Left renal cortex interstitium (tissue), 4 donors: ENCODE measurements at places on chromosomes 13 and 19. TPM values are rescaled to one million over a fixed set of nuclear protein-coding genes. Genes with fewer than 3 reads are reported as not detected.

The SRRM5 gene
- 2.1 TPM for polyA plus RNA-seq

DNA sequence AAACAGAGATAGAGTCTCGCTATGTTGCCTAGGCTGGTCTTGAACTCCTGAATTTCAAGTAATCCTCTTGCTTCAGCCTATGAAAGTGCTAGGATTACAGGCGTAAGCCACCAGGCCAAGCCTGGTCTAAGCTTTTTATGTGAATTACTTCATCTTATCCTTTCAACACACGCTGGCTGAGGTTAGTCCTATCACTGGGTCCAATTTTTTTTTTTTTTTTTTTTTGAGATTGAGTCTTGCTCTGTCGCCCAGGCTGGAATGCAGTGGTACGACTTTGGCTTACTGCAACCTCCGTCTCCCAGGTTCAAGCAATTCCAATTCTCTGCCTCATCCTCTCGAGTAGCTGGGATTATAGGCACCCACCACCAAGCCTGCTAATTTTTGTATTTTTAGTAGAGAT, 10.4 kb downstream of the MYO1F start:
- DNase-seq: no peak

The TEX101 gene
- polyA plus RNA-seq: not detected

The SOX1 gene
- not detected for polyA plus RNA-seq

- no peak for DNase-seq
Observed at GRCh38 chr19:13172346-13173138, 22.3 kb downstream of the IER2 start.

DNA sequence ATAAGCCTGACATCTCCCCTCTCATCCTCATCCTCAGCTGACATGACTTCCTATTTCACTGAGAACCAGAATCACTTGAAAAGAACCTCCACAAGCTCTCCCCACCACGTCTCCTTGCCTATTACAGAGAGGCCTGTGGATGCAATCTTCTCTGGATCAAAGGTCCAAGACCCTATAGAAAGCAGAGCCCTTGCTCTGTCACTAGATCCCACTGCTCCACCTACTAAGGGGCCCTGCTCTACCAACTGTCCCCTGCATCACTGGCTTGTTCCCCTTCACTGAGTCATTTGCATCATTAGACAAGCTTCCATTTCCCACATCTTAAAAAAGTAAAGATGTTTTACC, 40.8 kb downstream of the RCBTB2 start:
- no peak for DNase-seq

GRCh38 chr19:29376855-29377354, 148.9 kb upstream of the VSTM2B start:
- no peak for DNase-seq

The KCNC3 gene
- polyA plus RNA-seq: 69.6 TPM

The ZNF439 gene
- 17.0 TPM for polyA plus RNA-seq

DNA sequence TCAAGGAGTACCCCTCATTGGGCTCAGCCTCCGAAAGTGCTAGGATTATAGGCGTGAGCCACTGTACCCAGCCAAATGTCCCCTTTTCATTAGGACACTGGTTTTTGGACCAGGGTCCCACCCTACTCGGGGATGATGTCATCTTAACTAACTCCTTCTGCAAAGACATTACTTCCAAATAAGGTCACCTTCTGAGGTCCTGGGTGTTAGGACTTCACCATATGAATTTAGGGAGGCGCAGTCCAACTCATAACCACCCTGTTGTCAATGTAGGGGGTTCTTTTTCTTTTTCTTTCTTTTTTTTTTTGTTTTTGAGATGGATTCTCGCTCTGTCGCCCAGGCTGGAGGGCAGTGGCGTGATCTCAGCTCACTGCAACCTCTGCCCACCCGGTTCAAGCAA, 32.7 kb upstream of the NFIC start:
- DNase-seq: no peak

DNA sequence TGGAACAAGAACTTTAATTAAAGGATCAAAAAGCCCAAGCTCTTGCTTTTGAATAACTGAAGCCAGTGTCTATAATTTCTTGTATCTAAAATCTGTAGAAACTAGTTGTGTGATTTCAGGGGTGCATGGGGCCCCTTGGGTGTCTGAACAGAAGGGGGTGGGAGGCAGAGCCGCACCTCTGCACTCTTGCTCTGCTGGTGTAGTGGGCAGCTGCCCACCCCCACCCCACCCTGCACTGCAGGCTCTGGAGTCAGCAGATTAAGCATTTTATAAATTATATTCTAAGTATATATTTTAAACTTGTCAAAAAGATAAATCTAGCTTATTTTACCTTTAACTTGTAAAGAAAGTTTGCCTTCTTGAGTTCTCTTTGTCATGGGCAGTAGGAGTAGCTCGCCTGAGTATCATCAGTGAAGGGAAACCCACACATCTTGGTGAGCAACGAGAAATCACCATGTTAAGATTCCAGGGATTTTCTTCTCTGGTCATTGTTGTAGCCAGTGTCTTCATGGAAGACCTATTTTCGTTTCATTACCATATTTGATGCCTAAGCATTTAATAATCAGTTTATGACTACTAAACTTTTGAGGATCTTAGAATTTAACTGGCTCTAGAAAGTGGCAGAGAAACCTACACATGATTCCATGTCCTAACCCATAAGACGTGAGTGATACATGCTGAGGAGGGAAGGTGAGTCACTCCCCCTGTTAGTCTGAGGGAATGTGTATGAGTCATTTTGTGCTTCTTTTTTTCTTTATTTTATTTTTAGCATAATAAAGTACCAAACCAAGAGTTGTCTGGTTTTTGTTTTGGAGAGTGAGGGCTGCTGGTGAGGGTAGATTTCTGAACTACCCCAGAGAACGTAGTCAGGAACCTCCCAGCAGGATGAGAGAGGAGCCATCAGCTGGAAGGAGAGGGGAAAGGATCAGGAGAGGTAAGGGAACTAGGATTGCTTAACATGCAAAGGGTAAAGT, 7.7 kb downstream of the UBE2L5 start:
- DNase-seq: no peak

The PRSS57 gene
- polyA plus RNA-seq: 0.43 TPM

The ZNF226 gene
- polyA plus RNA-seq: 29.6 TPM

The NLRP7 gene
- polyA plus RNA-seq: not detected

DNA sequence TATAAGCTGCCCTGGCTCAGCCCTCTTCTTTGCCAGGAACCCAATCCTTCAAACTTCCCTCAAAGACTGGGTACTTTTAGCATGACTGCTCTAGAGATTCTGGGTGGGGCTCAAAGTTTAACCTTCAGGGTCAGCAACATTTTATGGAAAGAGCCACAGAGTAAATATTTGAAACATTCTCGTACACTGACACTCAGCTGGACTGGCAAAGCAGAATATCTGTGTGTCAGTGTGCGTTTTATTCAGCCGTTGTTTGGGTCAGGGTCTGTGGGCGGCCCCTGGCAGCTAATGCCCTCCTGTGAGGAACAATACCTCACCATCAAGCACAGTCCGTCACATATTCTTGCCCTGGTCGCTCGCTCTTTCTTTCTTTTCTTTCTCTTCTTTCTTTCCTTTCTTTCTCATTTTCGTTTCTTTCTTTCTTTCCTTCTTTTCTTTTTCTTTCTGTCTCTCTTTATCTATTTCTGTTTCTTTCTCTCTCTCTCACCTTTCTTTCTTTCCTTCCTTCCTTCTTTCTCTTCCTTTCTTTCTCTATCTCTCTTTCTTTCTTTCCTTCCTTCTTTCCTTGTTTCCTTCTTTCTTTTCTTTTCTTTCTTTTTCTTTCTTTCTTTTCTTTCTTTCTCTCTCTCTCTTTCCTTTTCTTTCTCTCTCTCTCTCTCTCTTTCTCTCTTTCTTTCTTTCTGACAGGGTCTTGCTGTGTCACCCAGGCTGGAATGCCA, 10.7 kb downstream of the DPRX start:
- DNase-seq: no peak

- DNase-seq: no peak
Observed at GRCh38 chr19:35303357-35303915, 11.5 kb downstream of the MAG start.

DNA sequence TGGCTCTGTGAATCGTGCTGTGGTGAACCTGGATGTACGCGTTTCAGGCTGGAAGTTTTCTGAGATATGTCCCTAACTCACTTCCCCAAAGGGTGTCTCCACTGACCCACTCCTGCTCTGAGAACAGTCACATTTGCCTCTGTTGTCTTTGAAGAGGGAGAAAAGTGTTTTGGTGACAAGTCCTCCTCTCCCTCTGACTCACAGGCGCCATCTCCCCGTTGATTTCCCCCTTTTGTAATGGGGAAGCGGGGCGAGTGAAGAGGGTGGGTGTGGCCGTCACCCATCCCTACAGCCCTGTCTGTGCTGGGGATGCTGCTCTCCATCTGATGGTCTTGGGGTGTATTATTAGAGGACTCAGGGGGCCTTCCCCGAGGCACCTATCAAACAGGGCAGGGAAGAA, 9.6 kb downstream of the APC2 start:
- no peak for DNase-seq

The CYP4F11 gene
- polyA plus RNA-seq: 0.05 TPM

The ZNF443 gene
- 12.4 TPM for polyA plus RNA-seq

DNA sequence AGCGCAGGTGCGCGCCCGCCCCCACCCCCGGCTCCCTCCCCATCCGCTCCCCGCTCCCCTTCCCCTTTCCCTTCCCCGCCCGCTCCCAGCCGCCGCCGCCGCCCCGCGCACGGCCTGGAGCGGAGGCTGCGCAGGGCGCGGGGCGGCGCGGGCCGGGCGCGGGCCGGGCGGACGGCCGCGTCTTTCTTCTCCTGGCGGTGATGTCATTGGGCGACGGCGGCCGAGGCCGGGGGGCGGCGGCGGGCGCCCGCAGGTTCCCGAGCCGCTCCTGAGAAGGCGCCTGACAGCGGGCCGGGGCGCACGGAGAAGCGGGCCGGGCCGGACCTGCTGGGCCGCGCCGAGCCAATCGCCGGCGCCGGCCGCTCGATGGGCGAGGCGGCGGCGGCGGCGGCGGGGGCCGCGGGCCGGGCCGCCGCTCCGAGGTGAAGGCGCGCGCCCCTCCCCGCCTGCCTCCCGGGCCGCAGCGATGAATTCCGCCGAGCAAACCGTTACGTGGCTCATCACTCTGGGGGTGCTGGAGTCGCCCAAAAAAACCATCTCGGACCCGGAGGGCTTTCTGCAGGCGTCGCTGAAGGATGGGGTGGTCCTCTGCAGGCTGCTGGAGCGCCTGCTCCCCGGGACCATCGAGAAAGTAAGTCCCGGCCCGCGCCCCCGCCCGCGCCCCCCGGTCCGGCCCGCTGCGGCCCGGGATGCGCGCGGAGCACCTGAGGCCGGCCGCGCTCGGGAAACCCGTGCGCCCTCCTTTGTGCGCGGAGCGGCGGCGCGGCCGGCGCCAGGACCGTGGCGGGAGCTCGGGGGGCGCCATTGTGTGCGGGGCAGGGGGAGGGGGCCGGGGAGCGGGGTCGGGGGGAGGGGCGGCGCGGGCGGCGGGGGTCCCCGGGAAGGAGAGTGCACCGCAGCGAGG, at the start of gene ARHGEF7:
ARHGEF7 (plus strand) TSS at position 250 of the 904 bp plus-strand sequence; CDS start at position 467, 217 bp downstream.
- DNase-seq: no peak
